ENCODE measurements at places on chromosomes 5 and 9. TPM values are rescaled to one million over a fixed set of nuclear protein-coding genes. Genes with fewer than 3 reads are reported as not detected.

OSMR gene
- polyA plus RNA-seq = 37.1 TPM

- no peaks in the 10 kb centered on the region for H3K36me3 ChIP-seq
- no peaks in the 10 kb centered on the region for H3K27me3 ChIP-seq
- H3K4me1 ChIP-seq = peaks cover 52% of the 10 kb centered on the region
- DNase-seq = no peak
Measured at GRCh38 chr5:35058374-35058788, 10.6 kb upstream of the AGXT2 start.

DNA sequence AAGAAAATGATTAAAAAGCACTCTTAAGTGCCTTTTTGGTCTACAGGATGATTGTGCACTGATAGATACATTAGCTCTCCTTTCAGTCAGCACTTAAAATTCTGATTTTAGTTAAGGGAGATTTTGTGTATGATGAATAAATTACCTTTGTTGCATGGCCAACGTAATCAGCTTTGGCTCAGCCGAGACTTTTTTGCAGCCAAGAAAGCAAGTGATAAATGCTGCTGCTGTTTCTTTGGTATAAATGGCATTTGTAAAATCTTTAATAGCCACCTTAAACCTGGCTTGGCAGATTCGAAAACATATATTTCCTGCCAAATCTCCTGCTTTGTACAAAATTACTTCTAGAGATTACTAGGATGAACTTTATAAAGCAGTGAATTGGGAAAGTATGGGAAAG, 147.7 kb downstream of the DCP2 start:
- DNase-seq = no peak
- no peak overlapping the region for H3K27ac ChIP-seq
- H3K36me3 ChIP-seq = no peaks in the 10 kb centered on the region
- H3K27me3 ChIP-seq = no peaks in the 10 kb centered on the region
- H3K4me1 ChIP-seq = peaks cover 23% of the 10 kb centered on the region

DNA sequence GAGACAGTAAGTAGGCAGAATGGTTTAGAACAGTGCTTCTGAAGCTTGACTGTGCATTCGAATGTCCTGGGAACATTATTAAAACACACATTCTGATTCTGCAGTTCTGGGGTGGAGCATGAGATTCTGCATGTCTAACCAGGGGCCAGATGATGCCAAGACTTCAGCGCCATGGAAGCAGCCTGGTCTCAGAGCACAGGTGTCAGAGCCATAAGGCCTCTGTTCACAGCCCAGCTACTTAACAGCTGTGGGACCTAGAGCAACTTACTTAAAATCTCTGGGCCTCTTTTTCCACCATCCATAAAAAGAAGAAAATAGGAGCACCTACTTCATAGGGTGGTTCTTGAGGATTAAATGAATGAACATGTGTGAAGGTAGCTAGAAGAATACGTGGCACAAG, 84.0 kb downstream of the GNAQ start:
- no peak for DNase-seq
- H3K4me1 ChIP-seq = peaks cover 27% of the 10 kb centered on the region
- no peak overlapping the region for H3K27ac ChIP-seq

Measured in GM23248 (cell line).